ENCODE measurements at places on chromosomes 13 and 19. TPM values are rescaled to one million over a fixed set of nuclear protein-coding genes. Genes with fewer than 3 reads are reported as not detected.

Gene SIGLECL1
- total RNA-seq, result not detected

Gene LCP1
- total RNA-seq, result 10.7 TPM

Gene SYT3
- total RNA-seq, result 0.42 TPM

Gene IRGC
- total RNA-seq, result not detected

Gene ZNF439
- total RNA-seq, result 10.4 TPM

Gene CABP5
- total RNA-seq, result not detected

DNA sequence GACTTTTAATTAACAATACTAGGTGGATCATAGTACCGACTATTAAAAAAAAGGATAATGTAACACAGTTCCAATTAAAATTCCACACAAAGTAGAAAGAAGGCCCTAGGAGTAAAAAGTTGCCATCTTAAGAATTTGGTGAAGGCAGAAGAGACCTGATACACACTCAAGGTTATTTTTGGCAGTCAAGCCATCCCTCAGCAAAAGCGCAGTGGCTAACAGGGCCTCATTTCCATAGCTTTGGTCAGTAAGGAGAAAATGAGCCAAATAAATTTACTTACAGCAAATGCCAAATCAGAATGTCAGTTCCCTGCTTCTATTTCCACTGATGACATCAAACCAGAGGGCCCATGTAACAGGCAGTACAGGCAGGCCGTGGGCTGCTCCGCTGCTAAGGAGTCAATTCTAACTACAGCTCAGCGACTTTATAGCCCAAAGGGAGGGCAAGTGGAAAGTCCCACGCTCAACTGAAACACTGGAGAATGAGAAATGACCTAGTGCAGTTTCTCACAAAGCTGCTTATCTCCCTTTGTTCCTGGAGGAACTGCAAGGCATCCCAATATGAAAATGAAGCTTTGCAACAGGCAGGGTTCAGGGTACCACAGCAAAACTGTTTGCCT lies 6.3 kb downstream of the ARGLU1 start:
- ATAC-seq, result no peak

GRCh38 chr13:29594710-29595379 lies 643 bp downstream of the SLC7A1 start:
- ATAC-seq, result peak; percentile 61

- no peak for ATAC-seq
These were observed 177.8 kb downstream of the PAN3 start for GRCh38 chr13:28316129-28316528.

DNA sequence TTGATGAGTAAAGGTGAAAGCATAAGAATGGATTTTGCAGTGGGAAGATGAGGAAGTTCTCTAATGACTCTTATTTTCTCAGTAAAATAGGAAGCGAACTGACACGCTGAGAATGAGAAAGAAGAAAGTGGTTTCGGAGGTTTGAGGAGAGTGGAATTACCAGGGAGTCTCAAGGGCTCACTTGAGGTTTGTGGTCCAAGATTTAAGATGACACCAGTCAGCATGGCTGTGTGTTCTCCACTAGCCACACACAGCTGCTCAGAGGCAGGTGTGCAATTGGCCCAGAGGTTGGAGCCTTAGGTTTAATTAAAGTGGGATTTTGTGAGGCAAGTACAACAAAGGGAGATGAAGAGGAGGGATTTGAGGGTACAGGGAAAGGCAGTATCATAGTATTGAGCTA lies 99.6 kb upstream of the NBEA start:
- ATAC-seq, result no peak

- ATAC-seq, result no peak
These were observed 328 bp downstream of the CYP4F12 start for GRCh38 chr19:15673176-15673654.

GRCh38 chr19:18815673-18816072 lies 16.1 kb upstream of the UPF1 start:
- ATAC-seq, result no peak

- no peak for ATAC-seq
These were observed 5.4 kb upstream of the IPO5 start for GRCh38 chr13:97948041-97948440.

GRCh38 chr13:59176775-59177174 lies 987.0 kb downstream of the DIAPH3 start:
- ATAC-seq, result no peak

GRCh38 chr19:10205636-10206035 lies 10.9 kb upstream of the DNMT1 start:
- ATAC-seq, result no peak

GRCh38 chr19:31181535-31181934 lies 167.7 kb downstream of the TSHZ3 start:
- ATAC-seq, result no peak

DNA sequence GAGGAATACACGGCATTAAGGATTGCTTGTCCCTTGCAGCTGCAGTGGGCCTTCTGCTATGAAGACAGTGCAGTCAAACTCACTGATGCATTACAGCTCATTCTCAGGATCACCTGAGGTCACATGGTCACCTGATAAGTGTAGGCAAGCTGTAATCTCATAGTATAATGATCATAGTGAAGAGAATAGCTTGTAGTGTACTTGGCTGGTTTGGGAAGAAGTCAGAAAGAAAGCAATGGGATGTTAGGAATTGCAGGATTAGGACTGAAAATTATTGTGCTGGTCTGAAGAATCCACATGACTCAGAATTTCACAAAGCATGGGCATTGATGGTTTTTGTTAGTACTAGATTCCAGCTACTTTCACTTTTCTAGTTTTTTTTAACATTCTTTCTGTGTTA lies 76.7 kb downstream of the MBNL2 start:
- no peak for ATAC-seq

- no peak for ATAC-seq
These were observed 935 bp downstream of the CRB3 start for GRCh38 chr19:6465006-6465405.

- no peak for ATAC-seq
These were observed 2.0 kb downstream of the TDRD3 start for GRCh38 chr13:60398907-60399589.

Measured in gastroesophageal sphincter (tissue), 4 donors.